ENCODE measurements at places on chromosomes 1 and 21.
A peak's percentile ranks its signal among the peaks of the same experiment; 100 is the strongest.

GRCh38 chr1:248817065-248817464, 8.7 kb downstream of the SH3BP5L start:
- DNase-seq: peak; percentile 3

DNA sequence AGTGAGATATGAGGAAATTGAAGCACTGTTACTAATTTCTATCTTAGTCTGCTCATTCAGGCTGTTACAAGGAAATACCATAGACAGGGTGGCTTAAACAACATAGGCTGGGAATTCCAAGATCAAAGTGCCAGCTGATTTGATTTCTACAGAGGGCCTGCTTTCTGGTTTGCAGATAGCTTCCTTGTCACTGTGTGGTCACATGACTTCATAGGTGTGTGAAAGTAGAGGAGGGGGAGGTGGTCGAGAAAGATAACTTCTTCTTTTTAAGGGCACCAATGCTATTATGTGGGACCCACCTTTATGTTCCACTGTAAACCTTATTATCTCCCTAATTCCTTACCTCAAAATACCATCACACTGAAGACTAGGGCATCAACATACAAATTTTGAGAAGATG, 6.4 kb upstream of the BRINP3 start:
- no peak for DNase-seq

GRCh38 chr21:44592446-44593311, at the start of gene KRTAP10-6:
TSS of gene KRTAP10-6 (minus strand) at chr21:44592505. CDS start at chr21:44592484, 21 bp downstream.
- no peak for DNase-seq

DNA sequence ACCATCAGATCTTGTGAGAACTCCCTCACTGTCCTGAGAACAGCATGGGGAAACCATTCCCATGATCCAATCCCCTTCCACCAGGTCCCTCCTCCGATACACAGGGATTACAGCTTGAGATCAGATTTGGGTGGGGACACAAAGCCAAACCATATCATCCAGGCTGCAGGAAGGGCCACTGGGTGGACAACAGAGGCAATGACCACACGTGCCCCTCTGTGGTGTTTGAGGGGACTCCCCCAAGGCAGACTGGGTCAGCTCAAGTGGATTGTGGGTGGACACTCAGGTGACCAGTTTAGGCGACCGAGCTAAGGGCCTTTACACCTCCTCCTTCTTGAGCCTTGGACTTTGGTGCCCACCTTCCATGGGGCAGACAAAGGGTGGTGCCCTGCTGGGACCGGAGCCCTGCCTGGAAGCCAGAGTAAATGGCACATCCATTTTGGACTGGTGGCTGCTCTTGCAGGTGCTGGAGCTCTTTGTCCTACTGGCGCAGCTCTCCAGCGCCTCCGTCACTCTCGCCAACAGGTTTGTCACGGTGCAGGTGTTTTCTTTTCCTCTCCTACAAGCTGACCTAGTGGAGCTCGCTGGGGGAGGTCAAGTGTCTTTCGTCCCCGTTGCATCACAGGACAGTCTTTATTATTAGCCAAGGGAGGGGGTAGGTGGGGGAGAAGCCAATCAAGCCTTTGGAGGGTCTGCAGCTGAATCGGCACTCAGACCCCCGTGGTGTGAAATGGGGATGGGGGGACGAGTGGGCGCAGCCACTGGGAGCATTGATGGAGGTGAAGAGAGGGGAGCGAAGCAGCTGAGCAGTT, 37.6 kb downstream of the CRYAA start:
- no peak for DNase-seq

- no peak for DNase-seq
These were observed 55.9 kb upstream of the PROX1 start for GRCh38 chr1:213931836-213932235.

- peak; percentile 54 for DNase-seq
These were observed 3.2 kb upstream of the SLC27A3 start for GRCh38 chr1:153771841-153772593.

DNA sequence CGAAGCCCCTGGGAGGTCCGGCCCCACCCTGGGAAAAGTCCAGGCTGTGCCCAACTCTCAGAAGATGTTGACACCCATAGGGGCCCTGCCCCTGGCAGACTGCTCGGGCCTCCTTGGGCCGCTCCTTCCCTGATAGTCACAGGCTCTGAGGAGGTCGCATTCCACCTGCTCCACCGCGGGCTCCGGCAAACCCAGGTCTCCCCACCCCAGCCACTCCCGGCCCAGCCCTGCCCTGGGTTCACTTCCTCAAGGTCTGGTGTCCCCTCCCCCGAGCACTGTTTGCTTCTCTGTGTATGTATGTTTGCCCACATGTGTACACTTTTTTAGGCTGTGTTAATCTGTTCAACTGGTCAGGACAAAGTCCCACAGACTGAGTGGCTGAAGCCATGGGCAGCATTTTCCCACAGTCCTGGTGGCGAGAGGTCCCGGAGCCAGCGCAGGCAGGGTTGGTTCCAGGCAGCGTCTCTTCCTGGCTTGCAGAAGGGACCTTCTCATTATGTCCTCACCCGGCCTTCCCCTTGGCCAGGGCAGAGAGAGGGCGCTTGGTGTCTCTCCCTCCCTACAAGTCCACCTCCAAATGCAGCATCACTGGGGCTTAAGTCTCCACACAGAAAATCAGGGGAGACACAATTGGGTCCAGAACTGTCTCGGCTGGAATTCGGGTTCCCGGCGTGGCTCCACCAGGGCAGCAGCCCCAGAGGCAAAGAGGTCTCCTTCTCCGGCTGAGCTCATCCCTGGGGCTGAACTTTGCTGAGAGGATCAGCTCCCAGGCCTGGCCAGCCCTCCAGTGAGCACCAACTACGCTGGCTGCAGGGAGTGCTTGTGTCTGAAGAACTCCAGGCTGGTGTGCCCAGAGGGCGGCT, 10.5 kb upstream of the PRXL2B start:
- no peak for DNase-seq

GRCh38 chr1:15236746-15237145, 10.3 kb upstream of the FHAD1 start:
- no peak for DNase-seq

GRCh38 chr1:156652131-156652991, 10.4 kb downstream of the BCAN start:
- DNase-seq: no peak

- no peak for DNase-seq
These were observed 24.7 kb downstream of the TRPM2 start for GRCh38 chr21:44377922-44378645.

DNA sequence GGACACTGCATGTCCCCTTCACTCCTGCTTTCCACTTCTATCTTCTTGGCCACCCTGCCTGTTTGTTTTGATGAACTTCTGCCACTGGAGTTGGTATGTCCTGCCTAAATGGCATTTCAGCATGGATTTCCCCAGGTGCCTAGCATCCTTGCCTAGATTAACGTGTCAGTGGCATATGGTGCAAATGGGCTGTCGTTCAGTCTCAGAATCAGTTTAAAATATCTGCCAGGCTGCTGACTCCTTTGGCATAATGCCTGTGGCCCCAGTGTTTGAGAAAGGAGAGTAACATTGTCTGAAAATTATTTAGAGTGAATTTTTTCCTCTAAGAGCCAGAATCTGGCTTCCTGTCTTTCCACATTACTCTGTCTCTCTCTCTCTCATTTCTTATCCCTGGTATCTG, 64.9 kb upstream of the BARHL2 start:
- no peak for DNase-seq

- DNase-seq: no peak
These were observed 35.1 kb downstream of the CATSPERE start for GRCh38 chr1:244496186-244496585.

All from K562 (cell line).